Activated naive CD8-positive, alpha-beta T cell treated with anti-CD3 and anti-CD28 coated beads, Interleukin-2, amount 10 ng/mL, durations not matched to agents 7 days and 5 days (primary cell): ENCODE measurements at places on chromosomes 7 and 10.

DNA sequence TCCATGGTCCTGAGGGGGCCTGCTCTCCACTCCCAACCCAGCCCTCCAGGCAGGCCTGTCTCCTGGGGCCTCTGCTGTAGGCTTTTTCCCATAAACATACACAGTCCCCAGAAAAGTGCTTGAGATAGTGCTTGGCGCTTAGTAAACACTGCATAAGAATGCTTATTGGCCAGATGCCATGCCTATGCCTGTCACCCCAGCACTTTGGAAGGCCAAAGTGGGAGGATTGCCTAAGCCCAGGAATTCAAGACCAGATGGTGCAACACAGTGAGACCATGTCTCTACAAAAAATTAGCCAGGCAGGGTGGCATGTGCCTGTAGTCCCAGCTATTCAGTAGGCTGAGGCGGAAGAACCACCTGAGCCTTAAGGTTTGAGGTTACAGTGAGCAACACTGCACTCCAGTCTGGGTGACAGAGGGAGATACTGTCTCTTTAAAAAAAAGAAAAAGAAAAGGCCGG is 24.6 kb upstream of the ASL start:
- DNase-seq: no peak

DNA sequence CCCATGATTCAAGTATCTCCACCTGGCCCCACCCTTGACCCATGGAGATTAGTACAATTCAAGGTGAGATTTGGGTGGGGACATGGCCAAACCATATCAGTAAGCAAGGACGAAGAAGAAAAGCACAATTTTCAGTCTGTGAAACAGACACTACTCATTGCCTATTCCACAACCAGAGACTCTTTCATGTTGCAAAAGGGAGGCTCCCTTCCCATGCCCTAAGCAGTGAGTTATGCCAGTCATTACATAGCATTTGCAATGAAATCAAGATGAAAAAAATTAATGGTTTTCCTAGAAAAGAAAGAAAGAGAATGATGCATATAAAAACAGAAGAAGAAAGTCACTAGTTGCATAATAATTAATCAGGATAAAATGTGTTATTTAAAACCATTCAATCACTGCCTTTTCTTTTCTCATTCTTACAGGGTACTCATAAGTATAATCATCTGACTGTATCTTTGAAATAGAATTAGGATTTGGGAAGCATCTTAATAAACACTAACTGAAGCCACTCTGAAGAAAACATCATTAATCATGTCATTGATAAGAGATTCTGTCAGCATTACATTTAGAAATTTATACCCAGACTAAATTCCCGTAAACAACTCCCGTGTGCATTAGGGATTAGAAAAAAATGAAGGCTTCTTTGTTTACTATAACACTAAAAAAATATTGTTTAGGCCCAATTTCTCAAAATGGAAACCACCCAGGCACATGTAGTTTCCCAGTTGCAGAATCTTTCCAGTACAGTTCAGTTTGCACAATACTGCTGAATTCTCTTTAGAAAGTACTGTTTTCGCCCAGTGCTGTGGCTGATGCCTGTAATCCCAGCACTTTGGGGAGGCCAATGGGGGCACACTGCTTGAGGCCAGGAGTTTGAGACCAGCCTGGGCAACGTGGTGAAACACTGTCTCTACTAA is 9.1 kb downstream of the PRPS1L1 start:
- no peak for DNase-seq

- DNase-seq: no peak
These were observed 10.1 kb downstream of the FZD8 start for GRCh38 chr10:35632027-35632426.

- DNase-seq: no peak
These were observed 161.0 kb downstream of the SKIDA1 start for GRCh38 chr10:21364196-21365114.

DNA sequence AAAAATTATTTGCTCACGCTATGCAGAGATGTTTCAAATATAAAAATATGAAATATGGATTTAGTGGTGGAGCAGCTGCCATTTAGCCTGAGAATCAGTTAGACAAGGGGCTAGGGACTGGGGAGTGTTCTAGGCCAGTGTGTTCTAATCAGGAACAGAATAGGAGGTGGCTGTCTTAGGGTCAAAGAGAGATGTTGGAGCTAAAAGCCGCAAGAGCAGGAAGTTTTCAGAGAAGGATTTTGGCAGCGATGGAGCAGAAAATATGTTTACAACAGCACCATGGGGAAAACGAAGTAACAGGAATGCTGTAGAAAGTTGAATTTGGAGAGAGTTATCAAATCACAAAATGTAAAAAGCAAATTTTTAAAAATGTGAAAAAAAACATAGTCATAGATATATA is 314.0 kb upstream of the SEMA3A start:
- no peak for DNase-seq
